Activated naive CD8-positive, alpha-beta T cell treated with anti-CD3 and anti-CD28 coated beads, Interleukin-2, amount 50 U/mL, for 24 hours (primary cell): ENCODE measurements at places on chromosomes 1 and 21.

GRCh38 chr1:225544263-225544662 lies 108.7 kb downstream of the ENAH start:
- no peak for DNase-seq

DNA sequence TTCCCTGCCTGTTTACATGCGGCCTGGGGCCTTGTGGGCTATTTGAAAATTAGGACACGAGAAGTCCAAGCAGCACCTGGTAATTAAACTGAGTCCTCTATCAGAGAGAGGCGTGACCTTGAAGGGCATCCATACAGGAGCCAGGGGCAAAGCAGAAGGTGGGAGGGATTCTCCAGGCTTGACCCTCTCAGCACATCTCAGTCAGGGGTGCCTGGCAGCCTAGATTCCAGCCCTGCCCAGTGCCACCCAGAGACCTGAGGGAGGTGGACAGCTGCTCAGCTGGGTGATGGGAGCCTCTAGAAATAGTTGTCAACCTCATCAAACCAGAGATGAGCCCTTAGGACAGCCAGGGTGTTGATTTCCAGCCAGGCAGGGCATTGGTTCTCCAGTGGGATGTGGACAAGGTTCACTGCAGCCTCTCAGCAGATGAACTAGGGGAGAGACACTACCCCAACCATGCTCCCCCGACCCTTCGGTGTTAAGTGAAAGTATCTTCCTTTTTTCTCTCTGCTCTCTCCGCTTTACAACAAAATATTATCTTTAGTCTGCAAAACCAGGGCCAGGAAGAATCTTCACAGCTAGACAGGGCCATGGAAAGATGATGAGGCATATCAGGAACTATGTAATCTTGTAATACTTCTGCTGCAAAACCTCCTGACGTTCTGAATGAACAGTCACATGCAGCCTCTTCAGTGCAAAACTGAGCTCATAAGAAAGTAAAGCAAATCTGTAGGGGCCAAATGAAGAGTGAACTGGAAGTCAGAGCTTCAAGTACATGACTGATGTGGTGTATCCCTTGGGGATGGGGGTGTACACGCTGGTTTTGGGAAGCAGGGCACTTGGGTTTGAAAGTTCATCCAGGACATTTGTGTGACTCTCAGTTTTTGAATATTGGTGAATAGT lies 35.9 kb upstream of the ATP5PO start:
- DNase-seq = no peak

DNA sequence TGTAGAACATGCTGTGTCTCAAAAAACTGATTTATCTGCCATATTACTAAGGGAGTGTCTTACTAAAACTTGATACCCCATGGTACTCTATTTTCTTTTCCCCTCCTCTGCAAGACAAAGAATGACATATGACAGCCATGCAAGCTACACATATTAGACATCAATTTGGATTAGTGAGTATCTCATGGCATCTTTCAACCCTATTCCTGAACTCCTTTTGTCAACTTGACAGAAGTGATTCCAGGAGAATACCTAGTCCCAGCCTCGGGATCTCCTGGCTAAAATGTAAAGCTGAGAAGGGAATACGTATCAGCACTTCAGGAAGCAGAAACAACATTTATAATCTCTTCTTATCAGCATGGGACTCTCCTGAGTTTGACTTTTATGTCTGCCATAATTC lies 43.7 kb downstream of the ADGRL2 start:
- no peak for DNase-seq

GRCh38 chr1:110135666-110136065 lies 14.6 kb upstream of the SLC6A17 start:
- DNase-seq = no peak

DNA sequence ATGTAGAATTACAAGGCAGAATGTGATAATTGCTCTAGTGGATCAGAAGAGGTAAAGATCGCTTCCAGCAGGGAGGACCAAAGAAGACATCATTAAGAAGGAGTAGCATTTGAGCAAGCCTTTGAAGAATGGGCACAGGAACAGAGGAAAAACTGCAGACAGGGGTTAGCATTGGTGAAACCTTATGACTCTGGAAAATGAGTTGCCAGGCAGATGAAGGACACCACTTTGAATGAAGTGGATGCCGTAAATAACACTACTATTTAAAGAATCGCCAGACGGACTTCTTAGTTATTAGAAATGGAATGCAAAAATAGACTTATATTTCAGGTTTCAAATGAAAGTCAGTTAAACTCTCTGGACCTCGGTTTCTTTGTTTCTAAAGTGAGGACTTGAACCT lies 727.7 kb downstream of the USP25 start:
- DNase-seq = no peak

GRCh38 chr21:41641821-41642701 lies 124.8 kb downstream of the RIPK4 start:
- DNase-seq = no peak

DNA sequence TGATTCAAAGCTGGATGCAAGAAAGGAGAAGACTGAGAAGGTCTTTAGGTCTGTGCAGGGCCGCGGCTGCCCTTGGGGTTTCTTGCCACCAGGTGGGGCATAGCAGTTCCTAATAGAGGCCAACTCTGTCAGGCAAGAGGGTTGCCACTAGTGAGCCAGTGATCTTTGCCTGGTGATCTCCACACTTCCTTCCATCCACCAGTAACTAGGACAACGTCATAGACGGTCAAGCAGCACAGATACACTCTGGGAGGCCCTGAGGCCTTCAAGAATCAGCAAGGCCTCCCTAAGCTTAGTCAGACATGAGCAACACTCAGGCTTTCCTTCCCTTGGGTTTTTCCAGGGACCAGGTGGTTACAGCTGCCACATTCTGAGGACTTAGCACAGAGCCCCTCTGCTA lies 32.9 kb upstream of the ATP2B4 start:
- peak; percentile 47 for DNase-seq

DNA sequence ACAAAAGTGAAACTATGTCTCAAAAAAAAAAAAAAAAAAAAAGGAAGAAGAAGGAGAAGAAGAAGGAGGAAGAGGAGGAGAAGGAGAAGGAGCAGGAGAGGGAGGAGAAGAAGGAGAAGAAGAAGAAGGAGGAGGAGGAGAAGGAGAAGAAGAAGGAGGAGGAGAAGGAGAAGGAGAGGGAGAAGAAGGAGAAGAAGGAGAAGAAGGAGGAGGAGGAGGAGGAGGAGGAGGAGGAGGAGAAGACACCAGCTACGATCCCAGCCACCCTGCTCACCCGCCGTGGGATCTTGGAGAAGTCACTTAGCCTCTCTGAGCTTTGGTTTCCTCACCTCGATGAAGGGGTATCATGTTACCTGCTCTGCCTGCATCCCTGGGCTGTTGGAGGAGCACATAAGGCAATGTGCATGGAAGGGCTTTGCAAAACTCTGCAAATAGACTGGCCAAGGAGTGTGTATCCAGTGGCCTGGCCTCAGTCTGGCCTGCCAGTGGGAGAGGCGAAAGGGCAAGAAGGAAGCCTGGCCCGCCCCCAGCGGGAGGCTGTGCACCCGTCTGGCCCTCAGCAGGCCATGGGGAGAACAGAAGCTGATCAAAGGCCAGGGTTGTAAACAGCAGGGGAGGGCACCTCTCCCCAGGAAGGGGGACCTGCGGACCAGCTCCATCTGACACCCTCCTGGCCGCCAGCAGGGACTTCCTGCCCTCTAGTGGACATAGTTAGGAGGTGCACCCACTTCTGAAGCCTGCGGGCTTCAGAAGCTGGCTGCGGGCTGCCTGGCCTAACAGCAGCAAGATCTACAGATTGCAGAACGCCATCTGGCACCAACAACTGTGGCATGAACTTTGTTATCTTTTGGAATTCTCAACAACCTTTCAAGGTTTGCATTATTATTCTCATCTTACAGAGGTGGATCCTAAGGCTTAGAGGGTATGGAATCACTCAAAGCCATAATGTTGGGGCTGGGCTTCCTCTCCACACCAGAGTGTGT lies 19.2 kb upstream of the CDK18 start:
- DNase-seq = peak; percentile 64

- no peak for DNase-seq
Observed at GRCh38 chr1:207703712-207704111, 48.1 kb upstream of the CD46 start.

DNA sequence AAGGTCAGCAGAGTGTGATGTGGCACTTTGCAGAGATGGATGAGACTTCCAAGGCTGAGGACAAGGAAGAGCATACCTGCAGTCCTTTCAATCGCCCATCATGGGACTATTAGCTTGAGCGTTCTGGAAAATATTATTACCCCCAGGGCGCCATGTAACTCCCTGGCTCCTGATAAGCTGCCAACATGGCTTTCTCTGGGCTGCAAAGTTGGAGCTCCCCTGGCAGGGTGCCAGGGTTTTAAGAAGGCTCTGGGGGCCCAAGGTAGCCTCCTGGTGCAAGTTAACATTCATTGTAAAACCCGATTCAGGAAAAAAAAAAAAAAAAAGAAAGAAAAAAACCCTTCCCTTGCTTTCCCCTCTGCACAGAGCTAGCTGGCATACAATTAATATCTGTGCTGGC lies 196.7 kb downstream of the PBX1 start:
- no peak for DNase-seq

GRCh38 chr1:151290709-151291303 lies 8.7 kb downstream of the ZNF687 start:
- no peak for DNase-seq

- no peak for DNase-seq
Observed at GRCh38 chr1:234720709-234721441, 110.9 kb upstream of the IRF2BP2 start.

GRCh38 chr1:208029381-208030287 lies 118.7 kb upstream of the CD34 start:
- DNase-seq = no peak

- no peak for DNase-seq
Observed at GRCh38 chr1:5690898-5691297, 301.3 kb downstream of the NPHP4 start.
